Activated CD4-positive, CD25-positive, alpha-beta regulatory T cell (primary cell): ENCODE measurements at places on chromosomes 6 and 20.

- no peak for DNase-seq
Observed at GRCh38 chr20:35196313-35196712, 24.4 kb downstream of the PROCR start.

DNA sequence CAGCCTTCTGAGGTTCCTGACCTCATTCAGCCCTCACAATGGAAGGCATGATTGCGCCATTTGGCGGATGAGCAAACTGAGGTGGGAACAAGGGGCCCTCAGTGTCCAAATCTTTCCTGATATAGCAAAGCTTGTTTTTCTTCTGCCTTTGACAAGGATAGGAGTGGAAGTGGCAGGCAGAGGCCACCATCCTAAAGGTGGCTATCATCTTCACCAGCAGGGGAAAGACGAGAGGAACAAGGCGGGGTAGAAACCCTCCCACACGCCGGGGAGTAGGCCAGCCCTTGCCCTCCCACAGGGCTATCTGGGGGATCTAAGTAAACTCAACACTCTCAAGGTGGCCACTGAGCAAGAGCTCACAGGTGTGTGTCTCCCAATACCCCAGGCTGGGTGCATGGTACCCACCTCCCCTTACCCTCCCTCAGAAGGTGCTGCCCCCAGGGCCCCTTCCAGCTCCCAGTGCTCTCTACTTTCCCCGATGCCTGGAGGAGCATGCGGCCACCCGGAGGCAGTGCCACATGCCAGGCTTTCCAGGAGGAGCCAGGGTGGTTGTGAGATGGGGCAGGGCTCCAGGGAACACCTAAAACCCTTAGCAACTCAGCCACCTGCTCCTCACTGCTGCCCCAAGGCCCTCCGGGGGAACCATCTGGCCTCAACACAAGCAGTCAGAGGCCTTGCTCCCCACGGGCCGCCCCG, 11.2 kb downstream of the SPDEF start:
- DNase-seq = no peak

GRCh38 chr6:45423824-45424450, 46.2 kb upstream of the SUPT3H start:
- no peak for DNase-seq

DNA sequence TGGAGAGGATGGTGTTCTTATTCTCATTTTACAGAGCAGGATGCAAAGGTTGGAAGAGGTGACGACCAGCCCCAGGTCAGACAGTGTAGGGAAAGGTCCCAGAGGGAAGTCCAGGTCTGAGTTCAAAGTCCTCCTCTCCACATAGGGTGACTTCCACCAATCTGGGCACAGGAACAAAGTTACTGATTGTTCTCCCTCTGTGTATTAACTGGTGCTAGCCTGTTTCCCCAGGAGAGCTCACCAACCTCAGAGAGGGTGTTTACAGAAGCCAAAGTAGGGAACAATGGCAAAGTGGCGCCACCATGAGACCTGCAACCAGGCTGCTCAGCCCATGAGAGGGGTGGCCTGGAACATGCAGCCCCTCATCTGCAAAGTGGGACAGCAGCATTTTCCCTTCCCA, 16.8 kb upstream of the SIRPB1 start:
- no peak for DNase-seq
